GM23248 (cell line): ENCODE measurements at places on chromosomes 13 and 19.
A peak's percentile ranks its signal among the peaks of the same experiment; 100 is the strongest.

DNA sequence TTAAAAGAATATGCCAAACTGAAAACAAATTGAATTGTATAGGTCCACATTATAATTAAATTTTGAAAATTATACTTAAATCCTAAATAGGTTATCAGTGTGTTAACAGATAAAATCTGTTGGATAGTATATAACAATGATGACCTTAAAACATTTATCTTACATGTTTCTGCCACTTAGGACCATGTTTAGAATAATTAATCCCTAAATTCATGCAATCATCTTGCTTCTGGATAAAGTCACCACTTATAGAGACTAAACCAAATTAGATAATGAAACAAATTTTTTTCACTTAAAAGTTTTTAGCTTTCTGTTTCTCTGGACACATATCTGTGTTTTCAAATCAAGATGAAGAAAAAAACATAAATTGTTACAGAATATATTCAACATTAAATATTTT, 511.7 kb upstream of the MIR17HG start:
- no peak for DNase-seq

GRCh38 chr13:20828539-20829364, 55.0 kb upstream of the EEF1AKMT1 start:
- peak; percentile 81 for DNase-seq

- DNase-seq, result no peak
Measured at GRCh38 chr19:21460686-21461085, 44.7 kb upstream of the ZNF429 start.

DNA sequence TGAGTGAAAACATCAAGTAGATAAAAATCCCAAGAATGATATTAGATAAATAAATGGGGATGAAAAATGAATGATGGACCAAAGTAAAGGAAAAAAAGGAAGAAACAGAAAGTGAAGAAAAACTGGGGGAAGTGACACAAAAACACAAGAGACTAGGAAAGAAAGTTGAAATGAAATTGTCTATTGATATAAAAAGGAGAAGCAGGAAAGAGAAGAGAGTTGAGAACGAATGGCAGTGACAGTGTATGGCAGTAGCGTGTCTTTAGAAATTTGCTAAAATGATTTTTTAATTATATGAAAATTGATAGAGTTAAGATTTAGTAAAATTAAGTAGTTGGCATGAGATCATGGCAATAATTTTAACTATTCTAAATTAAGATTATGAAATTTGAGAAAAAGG, 36.3 kb upstream of the SGCG start:
- no peak for DNase-seq

- no peak for DNase-seq
Measured at GRCh38 chr19:35056513-35057063, 15.1 kb downstream of the HPN start.

- DNase-seq, result no peak
Measured at GRCh38 chr13:49908637-49909036, 27.5 kb downstream of the SPRYD7 start.

GRCh38 chr19:57675881-57676280, 5.9 kb upstream of the ZNF551 start:
- DNase-seq, result peak; percentile 91
